ENCODE measurements at places on chromosomes 11 and 22.

GRCh38 chr11:66889960-66890359 lies 33.1 kb downstream of the LRFN4 start:
- no peak for DNase-seq

DNA sequence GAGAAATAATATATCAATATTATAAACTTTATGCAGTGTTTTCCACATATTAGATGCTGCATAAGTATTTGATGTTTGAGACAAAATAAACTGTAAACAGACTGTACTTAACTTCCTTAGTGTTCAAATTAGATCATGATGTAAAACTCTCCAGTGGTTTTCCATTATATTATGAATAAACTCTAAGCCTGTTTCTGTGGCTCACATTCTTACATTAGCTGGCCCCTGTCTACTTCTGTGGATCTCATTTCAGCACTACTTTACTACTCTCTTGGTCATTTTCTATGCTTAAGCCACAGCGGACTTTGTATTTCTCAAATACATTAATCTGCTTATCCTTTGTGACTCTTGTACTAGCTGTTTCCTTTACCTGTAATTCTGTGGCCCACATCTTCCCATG lies 55.6 kb downstream of the ARHGEF12 start:
- no peak for DNase-seq

- DNase-seq, result no peak
Measured at GRCh38 chr22:33756508-33756949, 163.7 kb downstream of the LARGE1 start.

DNA sequence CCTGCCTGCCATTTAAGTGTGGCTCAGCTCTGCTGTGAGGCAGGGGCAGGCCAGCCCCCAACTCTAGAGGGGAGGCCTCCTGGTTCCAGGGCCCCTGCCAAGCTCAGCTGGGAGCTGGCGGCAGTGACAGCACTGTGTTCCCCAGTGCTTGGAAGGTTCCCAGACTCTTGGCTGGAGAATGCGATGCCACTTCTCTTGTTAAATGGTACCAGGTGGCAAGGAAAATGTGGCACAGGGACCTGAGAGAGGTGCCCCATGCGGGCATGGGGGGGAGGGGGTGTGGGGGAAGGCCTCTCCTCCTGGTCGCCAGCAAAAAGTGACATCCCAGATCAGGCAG lies 8.4 kb upstream of the TNFRSF13C start:
- no peak for DNase-seq

DNA sequence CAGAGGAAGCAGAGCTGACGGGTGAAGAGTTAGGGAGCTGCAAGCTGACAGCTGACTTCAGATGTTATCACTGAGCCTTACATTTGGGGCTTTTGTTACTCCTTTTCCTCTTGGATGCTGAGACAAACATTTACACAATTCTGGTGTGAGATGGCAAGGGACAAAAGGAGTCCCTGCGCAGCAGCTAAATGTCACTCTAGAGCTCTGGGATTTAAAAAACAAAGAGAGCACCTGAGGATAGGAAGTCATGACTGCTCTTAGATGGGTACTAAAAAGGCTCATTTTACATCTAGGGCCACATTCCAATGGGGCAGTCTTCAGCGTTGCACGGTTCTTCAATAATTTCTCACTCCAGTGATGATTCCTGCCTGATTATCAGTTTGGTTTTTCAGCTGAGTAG lies 204.5 kb downstream of the RAB38 start:
- no peak for DNase-seq

DNA sequence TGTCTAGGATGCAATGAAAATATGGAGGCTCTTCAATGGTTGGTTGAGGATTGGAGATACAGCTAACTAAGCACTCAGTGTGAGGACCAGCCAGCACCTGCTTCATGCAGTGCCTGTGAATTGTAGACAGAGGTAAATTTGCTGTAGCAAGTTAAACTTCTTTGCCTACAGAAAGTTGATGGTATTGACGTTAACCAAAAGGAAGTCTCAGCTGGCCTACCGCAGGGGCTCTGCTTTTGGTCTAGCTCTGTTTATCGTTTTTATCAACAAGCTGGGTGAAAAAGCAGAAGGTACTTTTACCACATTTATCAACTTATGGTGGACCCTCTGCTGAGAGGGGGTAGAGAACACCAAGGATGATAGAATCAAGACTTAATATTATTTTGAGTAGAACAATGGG lies 51.6 kb downstream of the GRAMD1B start:
- peak; percentile 37 for DNase-seq

GRCh38 chr22:41668971-41669911 lies 19.4 kb downstream of the SNU13 start:
- DNase-seq, result no peak

DNA sequence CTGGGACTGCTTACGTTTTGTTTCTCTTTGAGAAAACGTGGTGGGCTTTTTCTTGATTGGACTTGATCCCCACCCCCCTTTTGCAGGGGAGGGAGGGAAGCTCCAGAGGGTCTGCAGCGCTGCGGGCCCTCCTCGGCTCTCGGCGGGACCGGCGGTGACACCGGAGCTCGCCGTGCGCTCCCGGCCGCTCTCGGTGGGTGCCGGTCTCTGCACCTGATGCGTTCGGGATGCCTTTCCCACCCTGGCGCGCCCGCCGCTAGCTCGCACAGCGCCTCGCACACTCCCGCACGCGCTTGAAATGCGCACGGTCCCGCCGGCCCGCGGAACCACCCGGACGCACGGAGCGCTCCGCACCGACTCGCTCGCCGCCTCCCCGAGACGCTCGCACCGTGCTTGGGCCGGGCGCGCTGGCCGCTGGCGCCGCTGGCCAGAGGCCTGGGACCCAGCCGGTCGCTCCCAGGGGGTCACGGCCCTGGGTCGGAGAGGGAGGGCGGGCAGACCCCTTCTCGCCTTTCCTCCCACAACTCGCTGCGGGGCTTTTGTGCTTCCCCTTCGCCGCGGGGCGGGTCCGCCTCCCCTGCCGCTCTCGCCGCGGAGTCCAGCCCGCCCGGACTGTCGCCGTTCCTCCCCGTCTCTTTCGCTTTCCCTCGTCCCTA lies 1.0 kb downstream of the ZBTB16 start:
- DNase-seq, result peak; percentile 16

- DNase-seq, result no peak
Measured at GRCh38 chr11:110070176-110070575, 23.0 kb upstream of the ZC3H12C start.

- DNase-seq, result no peak
Measured at GRCh38 chr11:122322329-122322728, 206.3 kb upstream of the BLID start.

DNA sequence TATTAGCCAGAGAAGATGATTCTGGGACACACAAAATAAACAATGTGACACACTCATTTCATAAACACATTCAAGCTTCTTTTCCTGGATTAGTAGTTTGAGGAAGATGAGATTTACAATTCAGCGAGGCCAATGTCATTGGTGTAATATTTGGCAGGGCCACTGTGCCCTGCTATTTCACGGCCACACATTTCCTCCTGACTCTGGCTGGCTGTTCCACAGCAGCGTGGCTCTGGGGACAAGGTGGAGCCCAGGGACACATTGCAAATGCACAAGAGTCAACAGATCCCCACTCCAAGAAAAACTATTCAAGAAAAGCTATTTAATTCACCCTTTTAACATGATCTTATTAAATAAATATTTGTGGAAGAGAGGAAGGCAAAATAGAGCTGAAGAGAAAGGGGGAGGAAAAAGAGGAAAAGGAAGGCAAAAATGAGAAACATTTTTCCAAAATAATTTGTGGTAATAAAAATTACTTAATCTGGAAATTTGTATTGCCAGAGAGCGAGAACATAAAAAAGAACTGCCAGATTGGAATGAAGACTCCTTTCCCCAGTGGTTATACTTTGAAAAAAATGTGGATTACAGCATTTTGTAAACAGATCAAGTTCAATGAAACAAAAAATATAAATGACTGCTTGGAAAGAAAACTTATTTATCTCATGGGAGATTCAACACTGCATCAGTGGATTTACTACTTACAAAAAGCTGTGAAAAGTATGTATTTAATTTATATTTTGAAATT lies 27.1 kb downstream of the NXPE2 start:
- DNase-seq, result no peak

DNA sequence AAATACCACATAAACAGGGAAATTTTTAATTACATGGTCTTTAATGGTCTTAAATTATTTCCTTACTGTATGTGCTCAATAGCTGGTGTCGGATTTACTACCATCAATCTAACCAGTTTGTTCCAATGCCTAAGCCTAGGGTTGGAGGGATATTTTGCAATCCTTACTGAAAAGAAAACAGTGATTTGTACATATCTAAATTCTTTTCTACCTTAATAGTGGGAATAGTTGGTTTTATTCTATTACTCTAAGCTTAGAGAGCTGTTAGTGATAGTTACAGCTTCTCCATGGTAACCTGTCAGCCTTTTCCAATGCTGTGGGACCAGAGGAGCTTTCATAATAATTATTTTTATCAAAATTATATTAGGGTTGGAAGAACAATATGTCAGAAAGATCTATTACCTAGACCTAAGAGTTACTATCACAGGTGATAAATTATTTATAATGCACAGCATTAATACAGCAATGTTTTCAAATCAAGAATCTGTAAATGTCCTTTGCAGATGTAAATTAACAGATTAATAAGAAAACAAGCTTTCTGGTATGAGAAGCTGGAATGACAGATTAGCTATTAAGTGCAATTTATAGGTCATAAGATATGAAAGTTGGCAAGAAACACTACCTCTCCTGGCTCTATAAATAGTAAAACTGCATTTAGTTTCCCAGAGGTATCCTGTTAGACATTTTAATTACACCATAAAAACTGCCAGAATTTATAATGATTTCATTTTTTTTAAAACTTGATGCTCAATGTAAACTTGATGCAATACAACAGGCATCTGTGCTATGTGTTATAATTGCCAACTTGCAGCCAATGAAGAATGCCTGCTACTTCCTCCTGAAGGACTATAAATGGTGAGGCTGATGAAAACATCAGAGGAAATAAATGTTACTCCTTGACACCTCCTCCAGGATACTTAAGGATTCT lies 262.0 kb upstream of the PITPNB start:
- no peak for DNase-seq

GRCh38 chr22:39292031-39292462 lies 27.4 kb downstream of the RPL3 start:
- no peak for DNase-seq

GRCh38 chr11:29293825-29294224 lies 723.0 kb downstream of the KCNA4 start:
- DNase-seq, result no peak

DNA sequence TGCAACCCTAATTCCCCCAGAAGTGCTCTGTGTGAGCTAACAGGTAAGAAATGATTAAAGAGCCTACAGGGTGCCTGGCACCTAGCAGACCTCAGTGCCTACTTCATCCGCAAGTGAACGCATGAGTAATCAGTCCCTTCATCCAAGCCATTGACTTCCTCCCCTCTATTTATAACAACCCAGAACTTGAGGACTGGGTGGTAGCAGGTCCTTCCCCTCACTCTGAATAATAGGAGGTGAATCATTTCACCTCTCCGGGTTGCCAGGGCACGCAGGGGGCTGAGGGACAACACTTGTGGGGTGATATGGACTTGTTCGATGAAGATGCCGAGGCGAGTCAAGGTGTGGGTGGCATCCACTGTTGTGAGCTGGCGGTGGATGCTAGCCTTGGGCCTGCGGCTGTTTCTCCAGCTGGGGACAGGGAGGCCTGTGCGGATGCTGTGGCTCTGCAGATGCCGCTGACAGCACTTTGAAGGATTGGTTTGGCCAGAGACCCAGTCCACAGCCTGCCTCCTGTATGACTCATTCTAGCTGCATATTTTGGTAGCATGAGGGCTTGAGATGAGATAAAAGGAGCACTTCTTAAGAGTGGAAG lies 11.7 kb upstream of the SORL1-AS1 start:
- peak; percentile 85 for DNase-seq

DNA sequence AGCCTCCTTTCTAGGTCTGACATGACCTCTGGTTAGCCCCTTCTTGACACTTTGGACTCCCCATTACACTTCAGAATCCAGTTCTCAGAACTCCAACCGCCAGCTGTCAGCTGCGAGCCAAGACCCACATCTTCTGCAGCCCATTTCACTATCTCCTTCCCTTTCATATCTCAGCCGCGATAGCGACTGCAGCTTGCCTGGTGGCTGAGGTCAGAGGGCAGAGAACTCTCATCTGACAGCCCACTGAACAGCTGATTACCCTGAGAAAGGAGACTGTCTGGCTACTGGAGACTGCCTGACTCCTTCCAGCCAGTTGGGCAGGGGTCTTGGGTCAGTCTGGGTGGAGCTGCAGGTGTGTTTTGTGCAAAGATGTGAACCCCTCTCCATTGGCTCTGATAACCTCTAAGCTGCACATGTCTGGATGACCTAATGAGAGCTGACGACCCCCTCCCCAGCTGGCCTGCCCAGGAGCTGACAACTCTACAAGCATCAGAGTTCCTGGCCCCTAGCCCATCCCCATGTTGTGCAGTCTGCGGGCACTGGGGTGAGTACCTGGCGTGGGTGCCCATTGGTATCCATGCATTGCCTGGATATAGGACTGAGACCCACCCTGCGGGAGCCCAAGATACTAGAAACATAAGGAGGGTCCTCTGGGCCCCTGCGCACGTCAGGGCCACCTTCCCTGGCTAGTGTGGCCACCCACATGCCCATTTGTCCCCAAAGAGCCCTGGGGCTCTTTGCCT lies 1.1 kb downstream of the CHRM1 start:
- no peak for DNase-seq
